ENCODE measurements at places on chromosomes 7 and 10.

DNA sequence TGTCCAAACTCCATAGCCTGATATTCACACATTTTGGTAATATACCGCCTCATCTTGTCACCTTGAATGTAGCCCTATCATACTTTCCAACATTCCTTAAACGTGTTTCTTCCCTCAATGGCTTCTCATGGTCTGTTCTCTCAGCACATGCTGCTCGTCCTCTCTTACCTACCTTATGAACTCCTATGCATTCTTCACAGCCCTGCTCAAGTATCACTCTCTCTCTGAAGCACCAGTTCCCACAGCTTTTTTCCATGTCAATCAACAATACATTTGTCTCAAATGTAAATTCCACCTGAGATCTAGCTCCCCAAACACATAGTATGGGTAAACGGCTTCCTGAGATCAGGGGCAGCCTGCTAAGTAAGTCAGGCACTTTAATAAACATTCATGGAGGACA is 85.2 kb upstream of the ZMIZ1 start:
- no peak for DNase-seq

DNA sequence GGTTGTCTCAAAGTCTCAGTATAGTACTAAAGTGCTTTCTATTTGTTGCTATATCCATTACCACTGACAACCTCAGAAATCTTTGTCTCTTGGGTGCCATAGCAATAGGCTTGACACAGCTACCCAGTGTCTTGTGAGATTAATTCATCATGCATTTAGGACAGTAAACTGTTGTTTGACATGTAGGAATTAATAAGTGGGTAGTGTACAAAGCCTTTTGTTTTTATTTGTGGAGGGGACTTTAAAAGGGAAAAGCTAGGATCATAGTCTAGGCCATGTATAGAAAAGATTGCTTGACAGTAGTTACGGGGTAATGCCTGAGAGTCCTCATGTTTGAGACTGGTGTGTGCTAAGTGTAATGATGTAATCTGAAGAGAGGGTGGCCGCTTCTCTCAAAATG is 102.6 kb upstream of the AGR3 start:
- DNase-seq: no peak

DNA sequence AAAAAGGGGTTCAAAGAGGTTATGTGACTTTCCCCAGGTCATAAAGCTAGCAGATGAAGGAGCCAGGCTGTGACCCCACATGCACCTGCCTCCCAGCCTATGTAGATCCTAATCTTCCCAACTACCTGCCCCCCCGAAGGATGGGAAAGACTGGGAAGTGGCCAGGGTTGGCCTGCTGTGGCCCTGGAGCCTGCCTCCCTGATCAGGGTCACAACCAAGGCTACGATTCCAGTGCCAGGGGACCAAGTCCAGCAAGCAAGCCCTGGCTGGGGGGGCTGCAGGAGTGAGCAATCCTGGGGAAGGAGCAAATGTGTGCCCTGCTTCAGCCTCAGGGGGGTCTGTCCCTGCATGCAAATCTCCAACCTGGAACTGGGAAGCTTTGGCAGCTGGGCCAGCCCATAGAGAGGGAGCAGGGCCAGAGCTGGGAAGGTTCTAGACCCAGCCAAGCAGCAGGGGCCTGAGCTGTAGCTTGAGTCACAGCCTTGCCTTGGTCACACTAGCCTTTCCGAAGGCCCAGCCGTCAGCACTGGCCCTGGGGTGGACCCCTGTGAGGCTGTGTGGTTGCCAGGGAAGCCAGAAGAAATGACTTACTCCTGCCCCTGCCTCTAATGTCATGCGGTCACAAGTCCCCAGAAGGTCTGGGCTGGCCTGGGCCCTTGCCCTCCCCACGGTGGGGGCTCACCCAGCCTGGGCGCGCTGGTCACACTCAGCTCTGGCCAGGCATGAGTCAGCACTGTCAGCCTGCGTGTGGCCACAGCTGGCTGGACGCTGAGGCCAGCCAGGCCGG is 96.4 kb upstream of the ZMIZ1 start:
- DNase-seq: peak; percentile 77

GRCh38 chr10:8615118-8615517 is 560.6 kb downstream of the GATA3 start:
- no peak for DNase-seq

- DNase-seq: no peak
These were observed 866.4 kb downstream of the LRMDA start for GRCh38 chr10:76297780-76298281.
